ENCODE measurements at places on chromosomes 5 and 9.

- no peak for DNase-seq
Measured at GRCh38 chr5:99032234-99033013, 103.6 kb upstream of the CHD1 start.

DNA sequence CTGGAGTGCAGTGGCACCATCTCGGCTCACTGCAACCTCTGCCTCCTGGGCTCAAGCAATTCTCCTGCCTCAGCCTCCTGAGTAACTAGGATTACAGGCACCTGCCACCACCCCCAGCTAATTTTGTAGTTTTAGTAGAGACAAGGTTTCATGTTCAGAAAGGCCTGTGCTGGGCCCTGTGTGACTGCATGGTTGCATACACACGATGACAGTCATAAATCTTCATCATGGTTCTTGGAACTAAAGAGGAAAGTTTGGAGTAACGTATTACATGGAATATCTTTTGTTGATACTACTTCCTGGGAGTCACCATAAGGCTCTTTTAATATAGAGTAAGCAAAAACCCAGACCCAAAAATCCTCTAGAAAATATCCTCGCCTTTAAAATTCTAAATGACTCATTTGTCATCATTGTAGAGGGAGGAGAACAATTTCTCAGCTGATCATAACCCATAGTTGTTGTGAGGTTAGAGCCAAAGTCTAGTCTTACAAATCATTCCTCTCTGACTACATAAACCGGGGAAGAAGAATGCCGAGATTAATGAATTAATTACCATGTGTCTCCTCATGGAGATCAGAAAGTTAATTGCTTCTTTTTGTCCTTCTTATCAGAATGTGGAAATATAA, 47.0 kb downstream of the KLF9 start:
- DNase-seq: no peak

GRCh38 chr5:171336521-171337209, 27.6 kb downstream of the TLX3 start:
- DNase-seq: no peak

GRCh38 chr5:112529525-112529924, 110.4 kb upstream of the EPB41L4A start:
- no peak for DNase-seq

DNA sequence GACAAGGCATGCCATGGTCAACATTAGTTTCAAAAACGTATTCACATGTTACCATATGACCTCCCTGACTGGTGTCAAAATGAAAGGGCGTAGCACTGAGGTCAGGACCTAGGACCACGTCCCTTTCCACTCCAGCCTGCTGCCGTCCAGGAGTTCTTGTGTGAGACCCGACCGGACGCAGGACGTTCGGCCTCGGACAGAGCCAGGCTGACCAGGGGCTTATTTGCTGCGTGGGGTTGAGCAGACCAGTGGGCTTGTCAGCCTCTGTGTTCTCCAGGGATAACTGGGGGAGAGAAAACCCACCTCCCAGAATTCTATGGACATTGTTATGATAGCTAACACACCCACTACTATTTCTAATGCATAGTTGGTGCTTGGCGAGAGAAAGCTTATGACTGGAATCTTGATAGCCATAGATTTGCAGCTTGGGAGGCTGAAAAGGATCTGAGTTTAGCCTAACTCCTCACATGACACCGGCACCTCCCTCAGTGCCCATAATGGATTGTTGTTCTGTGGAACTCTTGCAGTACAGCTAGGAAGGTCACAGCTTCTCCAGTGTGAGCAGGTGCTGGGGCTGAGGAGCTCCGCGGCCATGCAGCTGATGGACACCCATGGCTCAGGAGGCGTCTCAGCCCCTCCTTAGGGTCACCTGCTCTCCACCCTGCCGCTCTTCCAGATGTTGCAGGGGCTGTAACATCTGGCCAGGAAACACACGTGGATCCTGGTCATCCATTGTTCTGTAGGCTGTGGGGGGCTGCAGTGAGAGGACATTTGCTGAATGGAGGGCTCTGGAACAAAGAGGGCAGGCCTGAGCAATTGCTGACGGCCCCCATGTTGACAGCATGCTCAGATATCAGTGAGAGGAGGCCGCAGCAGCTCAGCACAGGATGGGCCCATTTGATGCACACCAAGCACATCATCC, 368.4 kb downstream of the IRX2 start:
- DNase-seq: no peak

DNA sequence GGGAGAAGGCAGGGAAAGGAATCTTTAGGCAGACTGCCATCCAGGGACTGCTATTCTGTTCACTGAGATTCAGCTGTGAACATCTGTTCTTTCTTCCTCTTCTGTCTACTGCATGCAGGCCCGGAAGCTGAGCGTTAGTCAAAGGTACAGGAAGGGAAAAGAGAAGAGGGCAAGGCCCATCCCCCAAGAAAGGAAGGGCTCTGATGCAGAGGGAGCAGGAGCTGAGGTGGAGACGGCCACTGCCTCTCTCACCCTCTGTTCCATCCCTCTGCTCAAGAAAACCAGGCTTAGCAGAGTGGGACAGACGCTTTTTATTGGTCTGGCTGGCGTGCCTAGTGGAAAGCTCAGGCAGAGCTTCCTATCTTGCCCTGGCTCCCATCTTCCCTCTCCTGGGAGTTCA, 57.6 kb downstream of the PFDN1 start:
- peak; percentile 17 for DNase-seq

- no peak for DNase-seq
Measured at GRCh38 chr9:96006296-96006879, 130.9 kb downstream of the ERCC6L2 start.

DNA sequence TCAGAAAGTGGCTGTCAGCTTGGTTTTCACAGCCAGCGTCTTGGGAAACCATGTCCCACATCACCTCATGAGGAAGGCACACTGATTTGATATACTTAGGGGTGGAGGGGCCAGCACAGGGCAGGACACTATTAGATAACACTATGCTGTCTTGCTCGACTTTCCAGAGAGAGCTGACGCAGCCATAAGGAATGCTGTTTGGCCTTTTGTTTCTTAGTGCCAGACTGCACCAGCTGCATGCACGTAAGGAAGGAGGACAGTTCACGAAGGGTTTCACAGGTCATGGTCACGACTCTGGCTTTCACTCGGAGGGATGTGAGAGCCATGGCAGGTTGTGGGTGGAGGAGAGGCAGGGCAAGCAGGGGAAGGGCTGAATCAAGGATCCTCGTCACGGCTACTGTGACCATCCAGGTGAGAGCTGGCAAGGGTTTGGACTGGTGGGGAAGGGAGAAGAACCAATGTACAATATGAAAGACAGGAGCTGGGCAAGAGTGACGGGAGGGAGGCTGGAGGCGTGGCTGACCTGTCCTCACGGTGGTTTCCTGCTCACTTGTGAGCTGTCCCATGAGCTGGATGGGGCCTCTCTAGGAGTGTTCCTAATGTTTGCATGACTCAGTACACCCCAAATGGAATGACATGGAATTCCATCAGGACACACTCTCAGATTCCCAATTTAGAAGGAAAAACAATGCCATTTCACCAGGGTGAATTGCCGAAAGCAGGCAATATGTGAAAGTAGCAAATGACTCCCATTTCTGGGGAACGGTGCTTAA, 61.7 kb downstream of the OTULIN start:
- DNase-seq: no peak

DNA sequence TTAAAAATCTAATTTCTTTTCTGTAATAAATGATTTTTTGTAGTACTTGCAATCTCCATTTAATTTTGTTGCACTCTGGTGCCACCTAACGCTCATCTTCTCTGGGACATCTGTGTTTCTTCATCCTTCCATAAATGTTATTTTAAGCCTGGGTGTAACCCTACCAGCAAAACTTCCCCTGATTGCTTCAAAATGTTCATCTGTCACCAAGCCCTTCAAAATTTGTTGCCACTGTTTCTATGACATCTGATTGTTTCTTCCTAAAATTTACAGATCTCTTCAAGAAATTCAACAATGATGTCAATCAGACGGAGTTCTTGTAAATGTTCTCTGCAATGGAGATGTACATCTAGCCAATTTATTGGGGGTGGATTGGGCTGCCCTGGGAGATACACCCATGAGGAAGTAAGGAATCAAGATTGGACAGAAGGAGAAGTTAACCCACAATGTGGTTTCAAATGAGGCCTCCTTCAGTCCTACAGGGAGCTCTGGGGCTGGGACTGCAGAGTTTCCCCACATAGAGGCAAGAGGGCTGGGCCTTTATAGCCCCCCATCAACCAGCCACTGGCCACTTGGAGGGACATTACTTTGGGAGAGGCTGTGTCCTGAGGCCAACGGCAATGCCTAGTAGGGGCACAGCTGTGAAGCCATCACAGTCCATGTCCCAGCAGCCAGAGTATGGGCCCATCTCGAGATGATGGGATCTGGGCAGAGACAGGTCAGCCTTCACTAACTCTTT, 23.3 kb downstream of the MCTP1 start:
- DNase-seq: no peak

- no peak for DNase-seq
Measured at GRCh38 chr5:7763621-7764072, 87.3 kb downstream of the CFAP90 start.

DNA sequence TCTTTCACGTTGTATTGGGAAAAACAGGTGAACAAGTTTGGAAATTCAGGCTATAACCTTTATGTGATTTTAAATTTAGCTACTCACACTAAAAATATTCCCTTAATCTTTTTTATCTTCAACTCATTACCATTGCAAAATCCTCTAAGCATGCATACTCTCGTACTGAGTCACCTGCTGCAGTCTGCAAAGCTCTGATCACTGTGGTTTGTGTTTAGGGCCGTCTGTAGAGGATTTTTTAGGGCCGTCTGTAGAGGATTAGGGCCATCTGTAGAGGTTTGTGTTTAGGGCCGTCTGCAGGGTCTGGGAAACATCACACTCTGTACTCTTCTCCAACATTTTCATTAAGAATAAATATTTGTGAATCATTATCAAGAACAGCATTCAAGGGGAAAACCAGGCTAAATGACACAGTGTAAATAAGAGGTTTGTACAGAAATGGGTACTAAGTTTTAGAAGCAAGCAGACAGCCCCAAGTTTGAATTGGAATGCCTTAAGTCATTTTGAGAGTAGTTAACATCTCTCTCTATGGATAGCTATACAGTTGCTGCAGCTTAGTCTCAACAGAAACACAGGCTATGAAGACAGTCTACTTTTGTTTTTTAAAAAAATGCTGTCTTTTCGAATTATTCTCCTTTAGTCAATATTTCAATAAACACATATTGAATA, 155.0 kb upstream of the TSLP start:
- DNase-seq: no peak

DNA sequence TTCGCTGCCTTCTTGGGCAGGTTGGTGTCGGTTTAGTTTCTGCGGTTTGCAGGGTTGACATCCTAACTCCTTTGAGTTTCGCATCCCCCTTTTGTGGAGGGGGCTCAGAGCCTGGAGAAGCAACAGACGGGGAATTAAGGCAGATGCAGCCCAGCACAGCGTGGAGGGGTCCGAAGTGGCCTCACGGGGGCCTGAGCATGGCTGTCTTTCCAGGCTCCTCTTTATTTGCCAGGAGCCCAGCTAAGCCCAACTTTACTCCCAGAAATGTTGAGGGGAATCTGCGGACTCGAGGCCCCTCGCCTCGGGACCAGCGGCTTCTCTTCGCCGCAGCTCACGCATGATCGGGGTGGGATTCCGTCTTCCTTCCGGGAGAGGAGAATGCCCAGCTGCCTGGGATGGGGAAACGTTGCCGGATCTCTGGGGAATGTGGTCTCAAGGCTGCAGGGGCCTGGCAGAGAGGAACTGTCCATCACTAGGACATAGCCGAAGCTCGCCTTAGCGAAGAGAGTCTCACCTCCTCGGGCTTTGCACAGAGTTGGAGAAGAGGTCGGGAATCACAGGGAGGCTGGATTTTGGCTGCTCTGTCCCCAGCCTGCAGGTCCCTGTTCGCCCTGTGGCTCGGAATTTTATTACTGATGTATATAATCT, 1.3 kb downstream of the RAI14 start:
- no peak for DNase-seq

- DNase-seq: no peak
Measured at GRCh38 chr9:86978922-86979474, 31.7 kb upstream of the GAS1 start.

DNA sequence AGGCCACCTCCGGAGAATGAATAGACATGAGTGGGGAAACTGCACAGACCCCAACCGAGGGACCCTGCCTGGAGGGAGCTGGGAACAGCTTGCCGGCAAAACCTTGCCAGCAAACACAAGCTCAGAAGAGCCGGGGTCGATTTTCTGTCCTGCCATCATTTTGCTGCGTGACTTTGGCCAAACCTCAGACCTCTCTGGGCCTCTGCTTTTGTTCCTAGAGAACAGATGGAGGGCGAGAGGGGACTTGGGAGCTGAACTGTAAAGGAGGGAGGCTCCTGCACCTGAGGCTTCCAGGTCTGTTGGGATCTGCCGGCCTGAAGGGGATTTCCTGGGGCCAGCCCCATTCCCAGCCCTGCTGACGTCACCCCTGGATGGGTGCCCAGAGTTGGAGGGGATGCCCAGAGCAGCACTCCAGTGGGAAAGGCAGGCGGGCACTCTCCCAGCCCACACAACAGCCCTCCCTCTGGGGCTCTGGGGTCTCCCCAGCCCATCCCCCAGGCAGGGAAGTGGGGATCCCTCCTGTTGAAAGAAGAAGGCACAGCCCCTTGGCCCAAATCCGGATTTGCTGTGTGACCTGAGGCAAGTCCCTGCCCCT, 40.4 kb upstream of the SYNPO start:
- no peak for DNase-seq

DNA sequence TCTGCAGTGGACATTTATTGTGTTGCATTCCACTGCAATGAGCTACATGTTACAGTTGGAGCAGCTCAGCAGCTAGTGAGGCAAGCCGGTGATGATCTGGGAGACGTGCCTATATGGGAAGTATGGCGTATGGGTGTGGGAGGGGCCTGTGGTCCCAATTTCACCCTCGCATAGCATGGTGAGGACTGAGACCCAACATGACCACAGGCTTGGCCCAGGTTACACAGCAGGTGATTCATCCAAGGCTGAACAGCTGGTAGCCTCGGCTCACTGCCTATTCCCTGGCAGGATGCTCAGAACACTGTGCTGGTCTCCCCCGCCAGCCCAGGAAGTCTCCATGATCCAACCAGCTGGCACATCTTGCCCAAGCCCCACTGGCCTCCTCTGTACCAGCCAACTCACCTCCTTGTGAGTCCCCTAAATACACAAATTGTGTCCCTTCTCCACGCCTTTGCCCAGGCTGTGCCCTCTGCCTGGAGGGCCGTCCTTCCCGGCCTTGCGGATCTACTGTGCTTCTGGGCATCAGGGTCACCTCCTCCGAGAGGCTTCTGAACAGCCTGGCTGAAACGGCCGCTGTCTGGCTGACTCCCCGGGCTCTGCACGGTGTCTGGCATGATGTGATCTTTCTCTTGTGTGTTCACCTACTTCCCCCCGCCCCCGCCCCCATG, 81.4 kb downstream of the NSUN2 start:
- DNase-seq: no peak

GRCh38 chr9:78472111-78472510, 175.2 kb downstream of the PSAT1 start:
- DNase-seq: no peak

- DNase-seq: no peak
Measured at GRCh38 chr5:109838157-109838556, 148.4 kb downstream of the MAN2A1 start.

GRCh38 chr9:133188843-133189180, 20.2 kb downstream of the OBP2B start:
- DNase-seq: no peak

DNA sequence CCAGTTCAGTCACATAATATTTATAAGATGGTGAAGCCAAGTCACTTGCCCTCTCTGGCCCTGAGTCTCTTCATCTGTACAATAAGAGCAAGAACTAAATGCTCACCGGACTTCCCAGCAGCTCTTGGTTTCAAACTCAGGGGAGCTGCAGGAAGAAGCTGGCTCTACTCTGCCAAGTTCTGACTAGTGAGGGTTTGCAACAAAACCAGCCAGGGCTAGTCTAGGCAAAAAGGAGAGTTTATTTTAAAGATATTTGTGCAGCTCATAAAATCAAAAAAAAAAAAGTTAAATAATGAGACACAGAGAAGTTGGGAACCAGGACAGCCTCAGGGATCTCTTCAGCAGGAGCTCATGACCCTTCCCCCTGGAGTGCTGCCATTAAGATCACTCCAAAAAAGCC, 107.3 kb downstream of the DOCK2 start:
- DNase-seq: no peak
